ENCODE measurements at places on chromosomes 3 and 15. TPM values are rescaled to one million over a fixed set of nuclear protein-coding genes. Genes with fewer than 3 reads are reported as not detected.

GASK1A gene
- not detected for total RNA-seq

RNF123 gene
- 13.9 TPM for total RNA-seq

NEK10 gene
- 1.1 TPM for total RNA-seq

DBR1 gene
- total RNA-seq: 12.5 TPM

SNX1 gene
- 78.7 TPM for total RNA-seq

FILIP1L gene
- 0.21 TPM for total RNA-seq

AADACL2 gene
- not detected for total RNA-seq

ITIH4 gene
- 0.63 TPM for total RNA-seq

Data from A549 treated with Mapracorat at 1 μM for 4 hours (cell line).